ENCODE measurements at places on chromosomes 11 and 22. TPM values are rescaled to one million over a fixed set of nuclear protein-coding genes. Genes with fewer than 3 reads are reported as not detected.

DNA sequence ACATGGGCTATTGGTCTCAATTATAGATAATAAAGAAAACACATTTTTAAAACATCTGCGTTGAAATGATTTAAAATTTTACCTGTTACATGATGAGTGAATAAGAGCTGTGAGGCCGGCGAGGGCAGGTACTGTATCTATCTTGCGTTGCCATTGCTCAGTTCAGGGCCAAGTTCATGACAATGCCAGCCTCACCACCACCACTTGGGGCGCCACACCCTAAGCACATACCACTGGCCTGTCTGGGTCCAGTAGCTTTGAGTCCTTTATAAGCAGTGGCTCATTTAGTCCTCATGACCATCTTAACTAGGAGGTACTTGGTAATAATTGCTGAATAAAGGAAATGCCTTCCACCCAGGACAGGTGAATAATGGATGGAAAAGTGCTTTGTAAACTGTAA, 14.5 kb upstream of the MB start:
- DNase-seq, result peak; percentile 20

DNA sequence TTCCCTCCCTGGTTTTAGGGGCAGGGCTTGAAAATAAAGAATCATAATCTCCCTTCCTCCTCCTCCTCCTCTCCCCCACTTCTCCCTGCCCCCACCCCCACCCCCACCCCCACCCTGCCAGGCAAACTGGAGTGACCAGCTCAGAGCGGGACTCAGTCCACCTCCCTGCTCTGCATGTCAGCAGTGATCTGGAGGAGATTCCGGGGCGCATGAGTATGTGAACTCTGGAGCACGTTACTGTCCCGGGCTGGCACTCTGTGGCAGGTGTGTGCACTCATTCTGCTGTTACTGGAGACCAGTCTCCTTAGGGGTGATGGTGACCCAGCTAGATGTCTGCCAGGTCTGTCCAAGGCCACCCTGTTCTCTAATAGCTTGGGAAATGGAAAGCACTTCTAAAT, 33.9 kb downstream of the MARK2 start:
- DNase-seq, result no peak

DNA sequence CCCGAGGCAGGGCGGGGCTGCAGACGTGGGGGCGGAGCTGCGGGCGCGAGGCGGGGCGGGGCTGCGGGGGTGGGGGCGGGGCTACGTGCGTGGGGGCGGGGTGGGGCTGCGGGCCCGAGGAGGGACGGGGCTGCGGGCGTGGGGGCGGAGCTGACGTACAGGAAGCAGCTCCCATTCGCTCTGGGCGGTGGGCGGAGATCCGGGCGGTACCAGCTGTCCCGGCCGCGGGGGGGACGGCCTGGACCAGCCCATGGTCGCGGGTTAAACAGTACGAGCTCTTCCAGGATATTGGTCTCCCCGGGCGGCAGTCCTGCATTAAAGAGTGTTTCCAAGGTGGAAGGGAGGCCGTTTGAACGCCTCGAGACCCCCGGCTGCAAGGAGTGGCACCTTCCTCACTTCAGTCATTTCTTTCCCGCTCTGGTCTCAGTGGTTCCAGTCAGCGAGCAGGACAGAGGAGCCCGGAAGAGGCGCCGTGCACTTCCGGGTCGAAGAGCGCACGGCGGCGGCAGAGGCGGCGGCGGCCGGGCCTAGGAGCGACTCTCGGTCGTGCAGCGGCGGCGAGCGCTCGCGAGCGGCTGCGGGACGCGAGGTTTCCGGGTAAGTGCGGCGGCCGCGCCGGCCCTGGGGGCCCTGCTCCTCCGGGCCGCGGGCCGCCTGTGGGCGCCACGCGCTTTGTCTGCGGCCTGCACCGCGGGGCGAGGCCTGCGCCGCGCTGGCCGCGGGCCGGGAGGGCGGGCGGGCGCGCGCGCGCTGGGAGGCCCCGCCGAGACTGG, at the start of gene PHRF1:
TSS of gene PHRF1 (plus strand) at position 475 of the 773 bp plus-strand sequence. CDS start 5,043 bp downstream, outside the sequence.
- DNase-seq, result peak; percentile 97

GRCh38 chr22:23054531-23055257, 15.6 kb upstream of the GNAZ start:
- peak; percentile 2 for DNase-seq

GRCh38 chr11:20658135-20658534, 11.3 kb upstream of the NELL1 start:
- DNase-seq, result no peak

DNA sequence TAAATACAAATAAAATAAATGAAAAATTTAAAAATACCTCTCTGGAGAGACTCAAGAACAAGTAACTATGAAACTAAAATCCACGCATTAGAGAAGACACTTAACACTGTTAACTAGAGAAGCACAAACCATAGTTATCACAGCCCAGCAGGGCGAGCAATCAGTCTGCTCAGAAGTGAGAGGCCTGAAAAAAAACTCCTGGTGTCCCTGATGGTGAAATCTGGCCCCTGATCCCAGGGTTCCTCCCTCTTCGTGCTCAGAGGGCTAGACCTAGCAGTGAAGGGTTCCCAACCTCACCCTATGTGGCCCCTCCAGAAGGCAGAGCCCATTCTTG, 49.7 kb upstream of the VPREB1 start:
- DNase-seq, result no peak

Gene GGTLC2
- not detected for total RNA-seq

Gene GPR83
- not detected for total RNA-seq

Measured in activated T-cell treated with anti-CD3 and anti-CD28 coated beads, Interleukin-2, amount 50 U/mL, for 4 hours (primary cell).